ENCODE measurements at places on chromosomes 5 and 9.

- no peak for DNase-seq
Measured at GRCh38 chr5:61425918-61426317, 93.9 kb downstream of the ZSWIM6 start.

GRCh38 chr5:73528248-73528647, 30.0 kb downstream of the BTF3 start:
- no peak for DNase-seq

GRCh38 chr5:55540024-55540423, 5.3 kb upstream of the PLPP1 start:
- DNase-seq: no peak

GRCh38 chr5:1465966-1466471, 20.8 kb upstream of the SLC6A3 start:
- no peak for DNase-seq

GRCh38 chr5:65808818-65809217, 86.8 kb downstream of the NLN start:
- no peak for DNase-seq

DNA sequence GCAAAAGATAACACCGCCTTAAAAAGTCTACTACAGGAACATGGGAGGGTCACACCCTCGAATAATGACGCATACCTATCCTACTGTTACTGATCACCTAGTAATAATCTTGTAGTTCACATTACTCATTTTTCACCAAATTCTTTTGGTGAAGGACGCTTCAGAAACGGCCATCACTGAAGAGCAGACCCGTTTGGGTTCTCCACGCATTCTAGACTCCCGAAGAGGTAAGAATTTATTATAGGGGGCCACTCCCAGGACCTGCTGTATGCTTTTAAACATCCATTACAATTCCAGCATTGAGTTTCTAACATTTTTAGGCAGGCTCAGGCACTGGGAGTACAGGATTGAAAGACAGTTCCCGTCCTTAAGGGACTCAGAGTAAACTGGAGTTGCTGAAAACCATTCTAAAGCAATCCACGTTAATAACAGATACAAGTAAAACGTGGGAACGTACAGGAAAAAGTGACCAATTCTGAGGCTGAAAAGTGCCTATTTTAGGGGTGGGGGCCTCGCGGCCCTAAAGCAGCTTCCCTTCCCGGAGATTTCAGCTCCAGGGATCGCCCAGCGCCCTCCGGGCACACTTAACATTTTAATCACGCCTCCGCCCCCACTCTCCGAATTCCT, at the start of gene FER:
Gene FER, plus strand, starts transcription at position 124 of the 627 bp plus-strand sequence. CDS start 50,286 bp downstream, outside the sequence.
- no peak for DNase-seq

DNA sequence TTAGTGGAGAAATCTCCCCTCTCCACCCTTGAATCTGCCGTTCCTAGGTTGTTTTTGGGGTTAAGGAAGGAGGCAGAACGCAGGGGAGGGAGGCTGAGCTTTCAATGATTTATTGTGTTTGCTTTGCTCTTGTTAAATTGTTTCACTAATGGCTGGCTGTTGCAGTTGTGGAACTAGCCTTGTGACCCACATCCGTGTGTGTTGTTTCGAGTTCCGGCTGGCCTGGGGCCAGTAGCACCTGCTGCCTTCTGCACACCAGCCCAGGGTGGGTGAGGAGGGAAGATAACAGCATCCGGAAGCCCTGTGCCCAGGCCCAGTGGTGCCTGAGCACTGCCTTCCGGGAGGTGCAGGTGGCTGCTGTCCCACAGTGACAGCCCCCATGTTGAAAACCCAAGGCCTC, 3.6 kb downstream of the ERGIC1 start:
- DNase-seq: no peak

DNA sequence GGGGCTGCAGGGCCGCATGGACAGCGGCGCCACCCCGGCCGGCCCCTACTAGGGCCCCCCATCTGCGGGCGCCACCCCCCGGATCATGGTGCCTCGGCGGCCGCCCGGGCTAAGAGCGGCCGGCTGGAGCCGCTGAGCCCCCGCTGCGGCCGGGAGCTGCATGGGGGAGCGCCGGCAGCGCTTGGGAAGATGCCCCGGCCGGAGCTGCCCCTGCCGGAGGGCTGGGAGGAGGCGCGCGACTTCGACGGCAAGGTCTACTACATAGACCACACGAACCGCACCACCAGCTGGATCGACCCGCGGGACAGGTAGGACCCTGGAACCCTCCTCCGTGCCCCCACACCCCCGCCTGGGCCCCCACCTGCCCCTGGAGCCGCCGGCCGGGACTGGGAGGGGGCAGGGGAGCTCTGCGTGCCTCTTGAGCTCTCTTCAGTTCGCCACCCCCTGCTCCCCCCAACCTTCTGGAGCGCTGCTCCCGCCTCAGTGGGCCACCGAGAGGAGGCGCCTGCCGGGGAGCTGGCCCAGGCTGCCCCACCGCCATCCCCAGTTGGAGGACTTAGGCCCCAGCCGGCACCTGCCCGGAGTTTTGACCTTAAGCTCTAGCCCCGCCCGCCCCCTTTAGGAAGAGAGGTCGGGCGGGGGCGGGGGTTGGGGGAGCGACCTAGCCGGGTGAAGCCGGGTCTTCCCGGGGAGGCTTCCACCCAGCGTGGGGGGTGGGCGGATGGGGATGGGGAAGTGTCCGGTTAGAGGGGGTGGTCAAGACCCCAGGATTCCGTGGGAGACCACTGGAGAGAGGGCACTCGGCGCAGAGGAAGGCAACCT, 730 bp downstream of the WWC1 start:
- no peak for DNase-seq

DNA sequence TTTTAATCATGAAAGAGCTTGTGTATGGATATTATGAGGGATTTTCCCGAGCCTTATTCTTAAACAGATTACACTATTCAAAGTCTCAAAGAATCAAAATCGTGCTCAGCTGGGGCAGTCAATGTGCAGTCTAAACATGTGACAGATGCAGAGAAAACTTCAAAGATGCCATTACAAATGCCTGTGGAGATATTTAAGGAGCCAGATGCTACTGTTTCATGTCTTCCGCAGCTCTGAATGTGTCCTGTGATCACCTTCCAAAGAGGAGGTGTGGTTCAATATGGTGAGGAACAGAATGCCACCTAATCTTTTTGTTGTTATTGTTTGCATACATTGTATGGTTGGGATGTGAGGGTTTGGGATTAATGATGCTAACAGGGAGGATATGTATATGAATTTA, 593.3 kb upstream of the ARRDC3 start:
- no peak for DNase-seq

DNA sequence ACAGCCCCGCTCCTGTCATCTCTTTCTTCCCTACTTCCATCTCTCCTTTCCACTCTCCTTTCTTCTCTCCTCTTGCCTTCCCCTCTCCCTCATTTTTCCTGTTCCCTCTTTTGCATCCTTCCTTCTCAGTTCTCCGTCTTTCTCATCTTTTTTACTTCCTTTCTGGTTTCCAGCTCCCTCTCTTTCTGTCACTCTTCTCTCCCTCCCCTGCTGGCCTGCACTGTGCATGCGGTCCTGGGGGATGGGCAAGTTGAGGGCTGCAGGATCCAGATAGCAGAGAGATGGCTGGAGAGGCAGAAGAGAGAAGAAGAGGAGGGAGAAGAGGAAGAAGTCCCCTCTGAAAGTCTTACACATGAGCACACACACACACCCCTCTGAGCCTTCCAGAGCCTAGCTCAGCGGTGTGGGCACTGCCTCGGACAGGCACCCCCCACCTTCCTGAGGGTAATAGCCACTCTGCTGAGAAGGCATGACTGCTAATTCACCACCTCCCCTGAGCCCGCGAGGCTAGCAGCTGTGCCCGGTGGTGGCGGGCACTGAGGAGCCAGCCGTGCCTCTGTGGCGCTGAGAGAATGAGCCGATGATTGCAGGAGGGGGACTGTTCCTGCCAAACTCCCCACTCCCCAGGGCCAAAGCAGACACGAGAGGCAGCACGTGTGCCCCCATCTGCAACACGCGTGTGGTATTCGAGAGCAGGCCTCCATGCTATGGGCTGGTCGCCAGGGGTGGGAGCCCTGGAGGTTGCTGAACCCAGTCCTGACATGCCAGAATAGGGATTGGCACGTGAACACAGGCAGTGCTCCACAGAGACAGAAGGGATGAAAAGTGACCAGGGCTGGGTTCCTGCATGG, 3.7 kb upstream of the CAMK2A start:
- DNase-seq: no peak

- DNase-seq: no peak
Measured at GRCh38 chr5:150780816-150781221, 2.3 kb downstream of the SMIM3 start.

- DNase-seq: no peak
Measured at GRCh38 chr5:174317256-174317894, 271.9 kb downstream of the NSG2 start.

- no peak for DNase-seq
Measured at GRCh38 chr5:145585-146323, 45.5 kb upstream of the LRRC14B start.

DNA sequence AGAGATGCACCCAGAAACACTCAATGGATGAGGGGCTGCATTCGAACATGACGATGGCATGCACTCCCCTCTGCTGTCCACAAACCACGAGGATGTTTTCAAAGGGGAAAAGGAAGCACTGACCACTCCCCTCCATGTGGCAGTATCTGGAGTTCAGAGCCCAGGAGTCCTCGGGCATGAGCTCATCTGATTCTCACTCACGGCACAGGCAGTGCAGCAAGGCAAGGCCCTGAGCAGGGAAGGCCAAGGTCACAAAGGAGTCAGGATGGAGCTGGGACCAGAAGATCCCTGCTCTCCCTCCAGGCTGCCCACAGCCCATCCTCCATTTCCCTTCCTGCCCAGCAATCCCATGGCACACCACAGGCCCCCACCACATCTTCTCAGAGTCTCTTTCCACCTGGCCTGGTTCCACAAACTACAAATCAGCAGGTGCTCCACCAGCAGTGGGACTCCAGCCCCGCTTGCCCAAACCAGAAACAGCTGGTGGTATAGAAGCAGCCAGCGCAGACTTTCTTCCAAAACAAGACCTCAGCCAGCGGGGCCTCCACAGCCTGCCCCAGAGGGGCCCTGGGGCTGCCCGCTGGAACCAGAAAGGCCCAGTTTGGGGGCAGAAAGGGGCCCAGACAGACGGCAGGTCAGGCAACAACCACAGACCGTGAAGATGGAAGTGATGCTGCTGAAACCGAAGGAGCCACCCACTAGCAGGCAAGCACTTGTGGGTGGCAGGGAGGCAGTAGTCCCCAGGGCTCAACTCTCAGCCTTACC, 12.2 kb downstream of the TNIP1 start:
- no peak for DNase-seq

DNA sequence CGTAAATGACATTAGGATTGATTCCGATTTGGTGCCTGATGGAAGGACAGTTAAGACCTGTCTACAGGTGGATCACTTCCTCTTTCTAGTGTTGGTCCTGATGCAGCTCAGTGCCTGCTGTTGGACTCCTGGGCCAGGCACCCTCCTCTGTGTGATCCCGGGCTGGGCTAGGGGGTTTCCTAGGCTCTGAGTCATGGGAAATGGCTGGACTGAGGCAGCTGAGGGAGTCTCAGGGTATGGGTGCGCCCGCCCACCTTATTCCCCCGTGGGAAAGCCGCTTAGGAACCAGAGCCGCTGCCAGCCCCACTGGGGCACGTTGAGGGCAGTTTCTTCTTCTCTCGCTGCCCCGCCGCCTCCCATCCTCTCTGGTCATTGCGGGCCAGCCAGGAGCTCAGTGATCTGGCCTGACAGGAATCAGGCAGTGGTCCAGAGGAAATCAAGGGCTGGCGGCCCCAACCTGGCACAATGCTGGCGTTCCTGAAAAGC, 12.9 kb downstream of the TCF7 start:
- DNase-seq: no peak

DNA sequence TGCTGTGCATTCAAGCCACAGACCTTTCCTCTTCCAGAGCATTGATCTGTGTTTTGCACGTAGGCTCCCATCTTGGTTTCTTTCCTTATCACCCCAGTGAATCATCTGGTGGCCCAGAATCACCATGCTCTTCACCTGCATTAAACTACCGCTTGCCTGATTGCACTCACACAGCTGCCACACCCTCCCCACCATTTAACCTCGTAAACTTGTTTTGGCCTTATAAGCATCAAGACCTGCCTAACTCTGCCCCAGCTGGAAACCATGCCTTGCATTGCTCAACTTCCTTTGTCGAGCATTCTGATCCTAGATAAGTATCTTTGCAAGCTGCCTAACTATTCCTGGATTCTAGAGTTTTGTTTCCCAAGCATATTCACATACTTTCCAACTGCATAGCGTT, 369.6 kb upstream of the SEMA6A start:
- DNase-seq: no peak

GRCh38 chr9:76338418-76338817, 55.8 kb downstream of the RFK start:
- no peak for DNase-seq

- DNase-seq: no peak
Measured at GRCh38 chr9:14779566-14780022, 57.1 kb upstream of the CER1 start.

DNA sequence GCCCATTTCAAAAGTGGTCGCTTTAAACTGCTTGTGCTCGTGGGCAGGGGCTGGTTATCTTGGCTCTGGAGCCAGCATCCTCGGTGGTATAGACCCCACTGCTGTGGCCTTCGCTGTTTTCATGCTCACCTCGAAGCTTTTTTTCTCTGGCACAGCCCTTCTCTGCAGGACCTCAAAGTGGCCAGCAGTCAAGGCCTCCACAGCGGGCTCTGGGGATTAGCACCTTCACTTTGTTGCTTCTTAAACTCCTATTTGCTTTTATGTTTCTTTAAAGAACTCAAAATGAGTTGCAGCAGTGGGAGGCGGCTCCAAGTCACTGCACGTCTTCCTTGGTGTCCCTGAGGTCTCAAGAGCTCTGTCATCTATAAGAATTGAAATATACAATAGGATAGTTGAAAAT, 165.1 kb downstream of the CACNA1B start:
- no peak for DNase-seq

GRCh38 chr9:98881356-98881755, 62.4 kb upstream of the COL15A1 start:
- DNase-seq: no peak

- DNase-seq: no peak
Measured at GRCh38 chr9:116417464-116417863, 263.9 kb downstream of the PAPPA start.

DNA sequence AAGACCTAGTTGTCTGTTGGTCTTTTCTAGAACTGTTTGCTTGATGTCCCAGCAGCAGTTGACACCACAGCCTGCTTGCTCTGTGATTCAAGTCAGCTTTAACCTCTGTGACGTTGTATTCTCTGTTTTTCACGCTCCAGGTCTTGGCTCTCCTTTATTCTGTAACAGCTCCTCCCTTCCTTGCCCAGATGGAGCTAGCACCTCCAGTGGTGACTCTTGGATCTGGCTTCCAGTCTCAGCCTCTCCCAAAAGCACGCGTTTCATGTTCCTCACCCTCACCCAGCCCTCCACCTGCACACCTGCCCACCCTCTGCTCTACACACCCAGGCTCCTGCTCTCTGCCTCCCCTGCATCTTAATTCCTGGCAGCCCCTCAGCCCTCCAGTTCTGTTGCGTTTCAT, 50.6 kb downstream of the DMRT1 start:
- DNase-seq: no peak

DNA sequence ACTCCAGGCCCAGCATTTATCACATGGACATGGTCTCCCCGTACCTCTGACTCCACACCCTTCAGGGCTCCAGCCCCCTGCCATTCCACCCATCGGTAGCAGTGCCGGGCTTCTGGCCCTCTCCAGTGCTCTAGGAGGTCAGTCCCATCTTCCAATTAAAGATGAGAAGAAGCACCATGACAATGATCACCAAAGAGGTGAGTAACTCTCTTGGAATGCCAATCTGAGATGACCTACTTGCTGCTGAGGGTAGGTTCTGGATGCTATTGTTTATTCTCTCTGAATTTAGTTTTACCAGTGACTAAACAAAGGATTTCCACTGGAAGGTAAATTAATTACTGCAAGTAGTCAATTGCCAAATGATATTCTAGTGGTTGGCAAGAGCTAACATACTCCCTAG, 80.8 kb downstream of the TLE4 start:
- no peak for DNase-seq

- DNase-seq: no peak
Measured at GRCh38 chr5:35158622-35159369, 71.5 kb downstream of the PRLR start.
